ENCODE measurements at places on chromosomes 16 and 17.

DNA sequence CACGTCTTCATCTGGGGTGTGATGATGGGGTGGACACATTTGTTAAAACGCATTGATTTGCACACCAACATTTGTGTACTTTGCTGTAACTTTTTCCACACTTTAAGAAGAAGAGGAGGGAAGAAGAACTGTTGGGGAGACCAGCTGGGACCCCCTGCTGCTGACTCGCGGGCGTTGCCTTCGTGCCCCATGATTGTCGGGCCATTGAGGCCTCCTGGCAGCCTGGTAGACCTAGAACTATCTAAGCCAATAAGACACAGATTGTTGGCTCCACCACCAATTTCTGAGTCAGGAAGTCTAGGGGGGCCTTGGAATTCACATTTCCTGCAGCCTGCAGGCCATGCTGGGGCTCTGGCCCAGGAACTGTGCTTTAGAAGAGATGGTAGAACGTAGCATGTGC lies 105.5 kb downstream of the TNFRSF13B start:
- no peak for DNase-seq

- DNase-seq = no peak
These were observed 36.7 kb downstream of the RBFOX3 start for GRCh38 chr17:79574108-79574507.

- DNase-seq = no peak
These were observed 158.9 kb upstream of the CNTNAP4 start for GRCh38 chr16:76118344-76118743.

- peak; percentile 83 for DNase-seq
These were observed at the start of gene TRAP1 for GRCh38 chr16:3717235-3718018. TSS of gene TRAP1 (minus strand) at chr16:3717524. CDS start at chr16:3717508, 16 bp downstream.

DNA sequence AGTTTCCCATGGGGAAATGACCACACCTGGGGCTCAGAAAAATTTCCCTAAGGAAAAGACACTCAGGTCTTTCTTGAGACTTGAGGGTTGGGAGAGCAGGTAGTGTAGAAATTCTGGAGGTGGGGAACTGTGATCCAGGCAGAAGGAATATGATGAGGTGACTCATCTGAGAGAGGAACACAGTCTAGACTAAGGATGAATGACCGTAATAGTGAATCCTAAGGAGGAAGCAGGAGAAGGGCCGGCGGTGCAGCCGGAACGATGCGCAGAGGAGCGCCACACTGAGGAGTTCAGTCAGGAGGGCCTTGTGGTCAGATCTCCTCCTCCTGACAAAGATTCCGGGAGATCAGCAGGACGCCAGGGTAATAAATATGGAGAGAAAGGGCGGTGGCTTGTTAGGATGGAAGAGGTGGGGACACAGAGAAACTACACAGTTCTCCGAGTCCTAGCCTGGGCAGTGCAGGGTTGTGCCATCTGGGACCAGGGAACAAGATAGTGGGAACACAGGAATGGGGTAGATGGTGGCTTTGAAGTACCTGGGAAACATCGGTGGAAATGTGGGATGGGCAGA lies 135.6 kb downstream of the PARN start:
- DNase-seq = no peak

DNA sequence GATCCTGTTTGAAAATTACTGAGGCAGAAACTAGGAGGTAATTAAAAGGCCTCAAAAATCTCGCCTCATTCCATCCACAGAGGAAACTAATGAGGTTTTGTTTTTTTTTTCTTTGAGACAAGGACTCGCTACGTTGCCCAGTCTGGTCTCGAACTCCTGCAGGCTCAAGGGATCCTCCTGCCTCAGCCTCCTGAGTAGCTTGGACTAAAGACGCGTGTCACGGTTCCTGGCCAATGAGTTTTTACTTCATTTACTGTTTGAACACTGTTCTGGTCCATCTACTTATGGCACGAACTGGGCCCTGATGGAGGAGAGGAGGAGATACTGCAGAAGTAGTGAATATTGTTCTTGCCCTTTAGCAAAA lies 600 bp upstream of the BLTP2 start:
- no peak for DNase-seq

- peak; percentile 95 for DNase-seq
These were observed 1.0 kb downstream of the GDE1 start for GRCh38 chr16:19520861-19521331.

GRCh38 chr16:76278086-76278485 lies 885 bp downstream of the CNTNAP4 start:
- DNase-seq = no peak

- no peak for DNase-seq
These were observed 14.6 kb downstream of the COTL1 start for GRCh38 chr16:84603140-84603816.

- peak; percentile 28 for DNase-seq
These were observed 2.9 kb downstream of the SRL start for GRCh38 chr16:4239020-4239419.

GRCh38 chr17:39547713-39548478 lies 59.8 kb downstream of the NEUROD2 start:
- peak; percentile 72 for DNase-seq

DNA sequence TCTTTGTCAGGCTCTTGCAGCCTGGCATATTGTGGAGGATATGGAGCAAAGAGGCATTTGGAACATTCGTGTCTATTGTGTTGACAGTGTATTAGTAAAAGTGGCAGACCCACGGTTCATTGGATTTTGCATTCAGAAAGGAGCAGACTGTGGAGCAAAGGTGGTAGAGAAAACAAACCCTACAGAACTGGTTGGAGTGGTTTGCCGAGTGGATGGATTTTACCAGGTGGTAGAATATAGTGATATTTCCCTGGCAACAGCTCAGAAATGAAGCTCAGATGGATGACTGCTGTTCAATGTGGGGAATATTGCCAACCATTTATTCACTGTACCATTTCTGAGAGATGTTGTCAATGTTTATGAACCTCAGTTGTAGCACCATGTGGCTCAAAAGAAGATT lies 44.5 kb downstream of the EFCAB13 start:
- no peak for DNase-seq

DNA sequence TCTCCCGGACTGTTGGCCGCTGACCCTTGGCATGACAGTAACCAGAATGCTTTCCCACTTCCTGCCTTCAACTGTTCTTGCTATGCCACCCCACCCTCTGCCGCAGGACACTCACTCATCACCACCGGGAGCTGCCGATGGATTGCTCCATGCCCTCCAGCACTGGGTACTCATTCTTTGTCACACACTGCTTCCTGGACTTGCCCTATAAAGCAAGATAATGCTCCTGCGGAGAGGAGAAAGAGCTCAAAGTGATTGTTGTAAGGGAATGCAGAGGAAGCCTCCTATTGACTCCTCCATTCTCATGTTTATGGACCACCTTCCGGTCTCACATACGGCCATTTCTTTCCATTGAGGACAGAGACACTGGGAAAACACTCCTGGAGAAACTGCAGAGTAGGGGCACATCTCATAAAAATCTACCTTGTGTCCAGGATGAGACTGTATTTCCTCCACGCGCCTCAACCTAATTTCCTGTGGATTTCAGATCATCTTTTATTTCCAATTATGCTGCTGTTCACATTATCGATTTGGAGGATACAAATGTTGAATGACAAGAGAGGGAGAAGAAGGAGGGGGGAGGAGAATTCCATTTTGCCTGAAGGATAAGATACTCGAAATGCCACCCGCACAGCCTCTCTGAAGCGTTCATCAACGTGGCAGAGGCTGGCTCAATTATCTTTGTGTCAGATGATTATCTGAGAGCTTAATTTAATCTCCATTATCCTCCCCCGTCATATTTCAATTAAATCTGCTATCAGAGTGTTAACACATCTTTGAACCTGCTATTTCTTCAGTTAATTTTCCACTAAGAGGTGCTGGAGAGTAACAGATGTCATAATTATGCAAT lies 486.1 kb upstream of the SALL1 start:
- no peak for DNase-seq

DNA sequence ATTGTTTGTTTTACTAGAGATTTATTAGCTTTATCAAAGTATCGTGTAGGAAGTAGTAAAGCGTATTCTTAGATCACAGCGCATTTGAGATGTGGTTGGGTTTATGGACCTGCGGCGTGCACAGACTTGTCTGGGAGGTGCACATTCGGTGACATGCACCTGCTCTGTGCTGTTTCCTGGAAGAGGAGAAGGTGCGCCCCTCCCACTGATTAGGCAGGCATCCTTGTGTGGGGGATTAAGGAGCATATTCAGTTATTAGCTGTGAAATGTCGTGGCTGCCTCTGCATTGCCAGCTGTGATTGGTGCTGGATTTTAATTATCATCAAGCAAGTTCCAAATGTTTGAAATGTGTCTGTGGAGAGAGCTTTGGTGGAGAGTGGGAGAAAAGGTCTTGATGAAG lies 903.8 kb upstream of the RBFOX1 start:
- no peak for DNase-seq

- no peak for DNase-seq
These were observed 581.4 kb downstream of the CDH11 start for GRCh38 chr16:64540434-64540833.

DNA sequence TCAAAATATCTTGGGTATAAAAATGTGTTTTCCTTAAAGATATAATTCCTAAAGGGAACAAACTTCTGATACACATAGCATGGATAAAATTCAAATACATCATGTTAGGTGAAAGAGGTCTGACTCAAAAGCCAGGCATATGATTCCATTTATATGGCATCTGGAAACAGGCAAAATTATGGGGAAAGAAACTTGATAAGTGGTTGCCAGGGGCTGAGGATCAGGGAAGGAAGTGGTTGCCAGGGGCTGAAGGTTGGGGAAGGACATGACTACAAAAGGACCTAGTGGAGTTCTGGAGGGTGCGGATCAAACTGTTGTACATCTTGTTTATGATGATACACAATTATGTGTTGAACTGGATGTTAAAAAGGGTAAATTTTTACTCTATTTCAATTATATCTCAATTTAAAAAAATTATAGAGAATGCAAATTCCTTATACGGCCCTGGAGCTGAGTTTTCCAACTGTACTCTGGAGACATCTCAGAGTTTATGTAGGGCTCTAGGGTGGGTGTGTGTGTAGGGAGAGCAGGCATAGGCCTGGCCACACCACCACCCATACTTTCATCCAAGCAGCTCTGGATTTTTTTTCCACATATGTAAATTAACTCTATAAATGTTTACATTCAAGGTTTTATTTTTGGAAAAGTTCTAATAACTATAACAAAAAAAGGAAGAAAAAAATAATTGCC lies 55.0 kb downstream of the AMFR start:
- DNase-seq = no peak

- no peak for DNase-seq
These were observed 26.9 kb downstream of the IFT140 start for GRCh38 chr16:1584926-1585484.

- DNase-seq = no peak
These were observed 28.1 kb downstream of the TTYH2 start for GRCh38 chr17:74241431-74241830.

Data from hematopoietic multipotent progenitor cell treated with erythropoietin and hydrocortisone succinate and interleukin-3 and kit ligand, for 8 days (in vitro differentiated cells).